SJSA1 (cell line): ENCODE measurements at places on chromosomes 6 and 20. TPM values are rescaled to one million over a fixed set of nuclear protein-coding genes. Genes with fewer than 3 reads are reported as not detected.
A peak's percentile ranks its signal among the peaks of the same experiment; 100 is the strongest.

- no peaks in the 10 kb centered on the region for H3K4me1 ChIP-seq
- H3K27me3 ChIP-seq = peaks cover 70% of the 10 kb centered on the region
- H3K4me3 ChIP-seq = no peak overlapping the region
These were observed 52.8 kb downstream of the YTHDF1 start for GRCh38 chr20:63163171-63163570.

- H3K27me3 ChIP-seq = no peaks in the 10 kb centered on the region
- H3K36me3 ChIP-seq = no peaks in the 10 kb centered on the region
- no peaks in the 10 kb centered on the region for H3K4me1 ChIP-seq
- no peak overlapping the region for H3K27ac ChIP-seq
These were observed 217.3 kb downstream of the TBXT start for GRCh38 chr6:165950316-165950715.

Gene GJA10
- not detected in 2 replicates for total RNA-seq

Gene ANKRD6
- total RNA-seq = 1.1 TPM in 1 of 2 replicates, not detected in the other

GRCh38 chr6:132268209-132268608, 133.1 kb downstream of the MOXD1 start:
- no peaks in the 10 kb centered on the region for H3K4me1 ChIP-seq
- H3K4me3 ChIP-seq = no peak overlapping the region

DNA sequence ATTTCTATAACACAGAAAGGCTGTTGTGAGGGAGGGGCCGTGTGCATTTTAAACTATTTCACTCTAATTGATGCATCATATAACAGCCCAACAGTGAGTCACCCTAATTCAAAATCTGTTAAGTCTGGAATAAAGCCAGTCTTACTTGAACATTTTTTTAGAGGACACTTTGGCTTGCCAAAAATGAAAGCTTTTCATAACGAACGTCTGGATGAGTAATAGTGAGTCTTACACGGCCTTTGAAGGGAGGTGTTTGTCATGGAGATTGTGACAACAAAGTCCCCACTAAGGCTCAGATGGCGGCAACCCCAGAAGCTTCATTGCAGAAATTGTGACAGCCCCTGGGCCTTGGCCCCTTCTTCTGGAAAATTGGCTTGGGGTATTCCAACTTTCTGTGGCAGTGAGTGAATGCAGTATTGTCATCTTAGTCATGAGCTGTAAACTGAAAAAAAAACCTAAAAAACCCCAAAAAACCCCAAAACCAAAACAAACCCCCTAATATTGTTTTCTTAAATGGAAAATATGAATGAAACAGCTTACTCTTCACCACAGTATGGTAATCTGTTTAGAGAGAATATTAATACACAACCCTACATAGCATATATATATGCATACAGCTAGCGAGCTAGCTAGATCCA, 92.6 kb upstream of the CLDN20 start:
- H3K27me3 ChIP-seq = no peaks in the 10 kb centered on the region
- peak overlapping the region; percentile 13 for H3K4me3 ChIP-seq
- H3K4me1 ChIP-seq = peaks cover 43% of the 10 kb centered on the region

Gene AVP
- total RNA-seq = not detected in 2 replicates

GRCh38 chr20:36275011-36275410, 31.1 kb upstream of the DLGAP4 start:
- DNase-seq = no peak
- H3K4me3 ChIP-seq = no peak overlapping the region
- H3K4me1 ChIP-seq = no peaks in the 10 kb centered on the region

Gene FAXC
- total RNA-seq = 10.5 and 20.5 TPM in 2 replicates

Gene TMEM200A
- 6.4 and 12.3 TPM in 2 replicates for total RNA-seq

DNA sequence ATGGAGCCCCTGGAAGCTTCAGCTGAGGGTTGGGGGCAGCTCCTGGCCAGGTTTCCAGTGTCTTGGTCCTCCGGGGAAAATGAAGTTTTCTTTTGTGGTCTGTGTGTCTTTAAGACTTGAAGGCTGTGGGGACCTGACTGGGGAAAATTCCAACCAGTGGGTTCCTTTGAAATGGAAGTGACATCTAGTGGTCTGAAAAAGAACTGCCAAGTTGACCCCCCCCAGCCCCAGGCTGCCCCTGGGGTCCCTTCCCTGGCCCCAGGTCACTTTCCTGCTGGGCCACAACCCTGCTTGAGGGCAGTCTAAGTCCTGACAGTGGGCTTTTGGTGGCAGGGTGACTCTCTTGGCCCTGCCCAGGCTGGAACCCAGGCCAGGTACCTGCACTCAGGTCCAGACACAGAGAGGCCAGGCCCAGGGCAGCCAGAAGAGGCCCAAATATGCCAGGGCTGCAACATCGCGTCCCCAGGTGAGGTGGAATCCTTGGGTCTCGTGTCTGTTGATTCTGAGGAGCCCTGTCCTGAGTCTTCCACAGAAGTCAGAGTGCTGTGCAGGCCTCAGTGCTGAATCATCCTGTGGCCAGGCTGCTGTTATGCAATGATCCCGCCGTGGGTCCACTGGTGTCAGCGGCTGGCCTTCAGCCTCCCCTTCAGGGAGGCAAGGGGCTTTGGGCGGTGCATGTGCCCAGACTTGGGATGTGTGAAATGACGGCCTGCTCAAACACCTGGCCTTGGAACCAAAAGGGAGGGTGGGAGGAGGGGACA, 68.4 kb downstream of the VEGFA start:
- H3K4me1 ChIP-seq = peaks cover 76% of the 10 kb centered on the region
- no peaks in the 10 kb centered on the region for H3K36me3 ChIP-seq
- no peak overlapping the region for H3K4me3 ChIP-seq

Gene TINAG
- total RNA-seq = not detected in 2 replicates

DNA sequence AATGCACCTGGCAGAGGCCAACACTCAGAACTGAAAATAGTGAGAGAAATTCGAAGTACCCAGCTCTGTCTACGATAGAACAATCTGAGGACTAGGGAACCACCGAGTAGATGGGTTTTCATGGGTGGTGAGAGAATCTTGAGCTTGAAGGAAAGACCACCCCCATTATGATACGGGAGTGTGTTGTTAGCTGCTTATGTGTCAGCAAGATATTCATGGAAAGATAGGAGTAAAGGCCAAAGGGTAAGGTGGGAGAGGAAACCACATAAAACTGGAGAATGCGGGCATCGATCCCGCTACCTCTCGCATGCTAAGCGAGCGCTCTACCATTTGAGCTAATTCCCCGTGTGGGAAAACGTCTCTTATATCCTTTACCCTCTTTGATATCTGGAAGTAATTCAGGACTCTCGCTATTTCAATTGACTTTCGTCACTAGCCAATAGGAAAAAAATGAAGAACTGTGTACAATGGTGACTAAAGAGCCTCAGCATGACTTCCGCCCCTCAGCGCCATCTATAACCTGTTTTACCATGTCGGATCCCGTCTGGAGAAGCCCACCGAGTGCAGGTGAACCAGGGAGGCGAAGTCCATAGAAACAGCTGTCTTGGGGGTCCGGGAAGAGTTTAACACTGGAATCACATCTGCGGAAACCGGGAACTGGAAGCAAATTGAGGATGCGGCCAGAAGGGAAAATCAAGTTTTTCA, 25.0 kb upstream of the ABT1 start:
- no peaks in the 10 kb centered on the region for H3K36me3 ChIP-seq
- H3K27ac ChIP-seq = peak overlapping the region; percentile 45
- peak overlapping the region; percentile 40 for H3K4me3 ChIP-seq
- H3K4me1 ChIP-seq = 0 out of 2 replicates have a peak, but pooled peaks cover 4% of the 10 kb centered on the region

- peak; percentile 97 for DNase-seq
- peaks cover 13% of the 10 kb centered on the region for H3K36me3 ChIP-seq
These were observed at the start of gene SNX3 for GRCh38 chr6:108260809-108261569. SNX3 (minus strand) TSS chr6:108261040; CDS start chr6:108260921, 119 bp downstream.

DNA sequence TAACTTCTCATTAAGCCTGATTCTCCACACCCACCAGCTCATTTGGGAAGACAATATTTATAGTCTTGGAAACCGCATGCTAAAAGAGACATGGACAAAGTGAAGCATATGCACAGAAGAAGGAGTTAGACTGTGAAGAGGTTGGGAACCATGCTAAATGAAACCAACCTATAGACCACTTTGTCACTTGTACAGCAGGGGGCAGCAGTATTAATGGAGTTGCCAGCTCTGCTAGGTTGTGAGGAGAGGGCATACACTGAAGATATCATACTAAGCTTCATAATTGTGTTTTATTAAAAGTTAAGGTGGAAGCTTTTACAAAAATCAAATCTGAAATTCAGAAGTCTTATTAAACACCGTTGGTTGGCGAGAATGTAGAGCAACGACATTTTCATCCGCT, 38.3 kb upstream of the HMGCLL1 start:
- no peaks in the 10 kb centered on the region for H3K4me1 ChIP-seq
- no peak overlapping the region for H3K27ac ChIP-seq
- peak; percentile 43 for DNase-seq
- H3K27me3 ChIP-seq = no peaks in the 10 kb centered on the region
- no peaks in the 10 kb centered on the region for H3K36me3 ChIP-seq

DNA sequence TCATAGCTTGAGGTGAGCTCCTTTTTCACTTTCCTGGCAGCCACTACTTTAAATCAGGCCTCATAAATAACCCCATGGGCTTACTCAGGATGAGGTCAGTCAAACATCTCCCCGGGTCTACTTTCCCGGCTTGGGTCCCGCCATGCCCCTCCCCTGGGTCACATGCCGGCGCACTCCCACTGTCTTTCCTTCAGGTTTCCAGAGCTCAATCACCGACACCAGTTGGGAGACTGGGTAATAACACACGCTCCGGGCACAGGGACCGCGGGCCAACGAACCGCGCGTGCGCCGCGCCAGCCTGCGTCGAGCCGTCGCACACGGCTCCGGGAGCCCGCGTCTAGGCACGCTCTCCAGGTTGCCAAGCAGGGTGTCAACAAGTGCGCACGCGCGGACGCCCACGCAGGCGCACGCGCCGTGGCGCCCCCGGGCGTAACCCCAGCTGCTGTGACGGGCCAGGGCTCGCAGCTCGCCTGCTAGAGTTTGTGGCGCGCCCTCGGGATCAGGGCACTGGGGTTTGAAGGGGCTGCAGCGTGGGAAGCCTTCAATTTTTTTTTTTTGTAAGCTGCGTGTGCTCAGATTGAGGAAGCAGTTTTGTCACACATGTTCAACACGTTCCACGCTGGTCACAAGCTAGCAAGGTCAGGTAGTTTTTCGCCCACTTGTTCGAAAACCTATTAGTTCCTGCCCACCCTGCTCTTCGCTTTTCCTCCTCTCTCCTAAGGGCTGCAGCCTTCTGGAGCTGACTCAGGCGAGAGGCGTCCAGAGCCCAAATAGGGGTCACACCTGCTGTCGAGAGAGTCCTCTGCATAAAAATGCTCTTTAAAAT, 31.8 kb downstream of the TFAP2B start:
- H3K4me3 ChIP-seq = no peak overlapping the region
- no peaks in the 10 kb centered on the region for H3K4me1 ChIP-seq
- H3K27me3 ChIP-seq = peaks cover 70% of the 10 kb centered on the region

Gene C20orf202
- not detected in 2 replicates for total RNA-seq

- H3K36me3 ChIP-seq = no peaks in the 10 kb centered on the region
- no peak overlapping the region for H3K27ac ChIP-seq
- DNase-seq = no peak
These were observed 46.4 kb downstream of the SASH1 start for GRCh38 chr6:148389086-148389485.

GRCh38 chr6:148791372-148791771, 44.5 kb downstream of the UST start:
- no peak for DNase-seq
- no peaks in the 10 kb centered on the region for H3K27me3 ChIP-seq
- no peaks in the 10 kb centered on the region for H3K4me1 ChIP-seq
- no peak overlapping the region for H3K27ac ChIP-seq

GRCh38 chr20:42613076-42613475, 576.6 kb downstream of the PTPRT start:
- no peaks in the 10 kb centered on the region for H3K27me3 ChIP-seq
- H3K27ac ChIP-seq = no peak overlapping the region
- H3K4me3 ChIP-seq = no peak overlapping the region
- H3K4me1 ChIP-seq = no peaks in the 10 kb centered on the region
- H3K36me3 ChIP-seq = no peaks in the 10 kb centered on the region
